Stimulated activated CD4-positive, alpha-beta T cell treated with anti-CD3 and anti-CD28 coated beads, TNF-alpha, amount 100 ng/mL, for 4 hours (primary cell): ENCODE measurements at places on chromosomes 3 and 15.

DNA sequence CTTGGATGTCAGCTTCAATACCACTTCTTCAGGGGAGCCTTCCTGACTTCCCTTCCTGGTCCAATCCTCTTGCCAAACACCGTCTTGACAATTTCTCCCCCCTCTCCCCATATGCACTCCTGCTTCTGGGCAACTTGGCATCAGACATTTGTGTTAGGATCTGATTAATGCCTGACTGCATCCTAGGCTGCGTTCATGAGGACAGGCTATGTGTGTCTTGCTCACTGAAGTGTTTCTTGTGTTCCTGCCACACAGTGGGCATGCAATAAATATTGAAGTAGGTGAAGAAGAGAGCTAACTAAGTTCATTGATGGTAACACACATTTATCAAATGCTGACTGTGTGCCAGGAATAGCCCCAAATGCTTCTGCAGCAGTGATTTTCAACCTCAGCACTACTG lies 36.4 kb upstream of the WNT5A start:
- no peak for DNase-seq

DNA sequence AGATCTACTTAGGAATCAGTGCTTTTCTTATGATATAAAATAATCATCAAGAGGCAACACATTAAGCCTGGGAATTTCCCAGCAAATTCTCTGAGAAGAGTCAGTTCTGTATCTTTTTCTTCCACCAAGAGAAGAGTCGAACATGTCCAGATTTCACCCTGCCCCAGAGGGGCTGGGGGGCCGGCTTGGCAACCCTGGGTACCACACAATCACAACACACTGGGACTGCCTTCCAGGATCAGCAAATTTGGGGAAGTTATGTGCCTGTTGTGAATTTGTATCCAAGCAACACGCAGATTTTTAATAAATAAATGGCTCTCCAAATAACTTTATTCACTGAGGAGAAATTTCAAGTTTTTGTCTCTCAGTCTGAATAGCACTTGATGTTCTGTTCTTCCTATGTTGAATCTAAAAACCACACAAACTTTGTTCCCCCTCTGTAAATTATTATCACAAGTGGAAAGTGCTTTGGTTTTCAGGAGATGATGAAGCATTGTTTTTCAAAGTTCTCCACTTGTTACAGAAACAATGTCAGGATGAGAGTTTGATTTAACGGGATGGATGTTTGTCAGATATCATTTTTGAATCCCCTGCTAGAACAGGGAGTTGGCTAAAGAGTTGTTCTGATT lies 357.2 kb downstream of the ZNF385D start:
- no peak for DNase-seq

DNA sequence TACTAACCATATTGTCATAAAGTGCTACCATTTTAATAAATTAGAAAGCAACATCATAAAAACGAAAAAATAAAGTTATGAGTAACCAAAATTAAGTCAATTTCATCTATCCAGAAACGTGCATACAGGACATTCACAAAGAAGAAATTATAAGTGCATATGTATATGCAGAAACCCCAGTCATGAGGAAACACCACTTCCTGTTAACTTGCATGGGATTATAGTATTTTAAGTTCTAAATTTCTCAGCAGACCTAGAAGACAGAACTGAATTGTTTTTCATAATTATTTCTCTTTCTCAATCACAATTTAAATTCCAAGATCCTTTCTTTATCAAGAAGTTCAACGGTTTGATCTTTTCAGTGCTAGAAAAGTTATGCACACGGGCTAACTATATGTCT lies 1.4 kb upstream of the KBTBD8 start:
- no peak for DNase-seq

DNA sequence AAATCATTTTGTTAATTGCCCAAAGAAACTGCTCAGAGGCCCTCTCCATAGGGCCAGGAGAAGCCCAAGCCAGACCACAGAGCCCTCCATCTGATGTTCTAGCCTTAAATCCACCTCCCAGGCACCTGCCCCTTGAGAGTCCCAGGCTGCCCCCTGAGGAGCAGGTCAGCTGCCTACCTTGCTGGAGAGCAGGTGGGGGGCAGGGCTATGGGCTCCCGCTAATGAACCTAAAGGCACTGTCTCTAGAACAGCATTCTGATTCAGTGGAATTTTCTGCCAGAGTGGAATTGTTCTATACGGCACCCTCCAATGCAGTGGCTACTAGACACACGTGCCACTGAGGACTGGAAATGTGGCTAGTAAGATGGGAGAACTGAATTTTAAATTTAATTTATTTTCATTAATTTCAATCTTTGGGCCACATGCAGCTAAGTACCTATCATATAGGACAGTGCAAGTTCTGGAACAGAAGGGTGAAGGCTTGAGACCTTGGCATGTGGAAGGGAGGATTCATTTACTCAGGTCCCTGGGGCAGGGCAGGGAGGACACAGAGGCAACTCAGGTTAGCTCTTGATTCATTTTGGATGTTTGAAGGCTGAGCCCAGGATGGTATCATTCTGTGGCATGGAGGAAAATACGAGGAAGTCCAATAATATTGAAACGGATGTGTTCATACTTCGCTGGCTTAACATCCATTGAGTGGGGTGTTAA lies 11.4 kb downstream of the AMOTL2 start:
- no peak for DNase-seq

GRCh38 chr3:133865136-133865855 lies 30.4 kb downstream of the RAB6B start:
- DNase-seq, result no peak

GRCh38 chr3:187567661-187568121 lies 102.5 kb downstream of the SST start:
- no peak for DNase-seq

DNA sequence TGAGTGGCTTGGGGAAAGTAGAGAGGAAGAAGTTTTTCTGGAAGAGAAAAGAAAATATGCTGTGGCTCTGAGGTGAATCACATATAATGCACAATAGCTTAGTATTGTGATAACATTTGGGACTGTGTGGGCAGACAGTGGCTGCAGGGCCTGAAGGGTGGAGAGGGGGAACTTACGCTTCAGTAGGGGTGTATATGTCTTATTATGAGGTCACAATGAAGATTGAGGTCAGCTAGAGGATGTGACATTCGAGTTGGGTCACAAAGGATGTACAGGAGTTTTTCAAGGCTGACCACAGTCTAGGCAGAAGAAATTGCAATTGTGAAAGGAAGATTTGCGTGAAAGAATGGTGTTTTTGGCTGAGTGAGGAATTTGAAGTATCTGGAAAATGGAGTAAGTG lies 414.8 kb downstream of the LPP start:
- DNase-seq, result no peak

DNA sequence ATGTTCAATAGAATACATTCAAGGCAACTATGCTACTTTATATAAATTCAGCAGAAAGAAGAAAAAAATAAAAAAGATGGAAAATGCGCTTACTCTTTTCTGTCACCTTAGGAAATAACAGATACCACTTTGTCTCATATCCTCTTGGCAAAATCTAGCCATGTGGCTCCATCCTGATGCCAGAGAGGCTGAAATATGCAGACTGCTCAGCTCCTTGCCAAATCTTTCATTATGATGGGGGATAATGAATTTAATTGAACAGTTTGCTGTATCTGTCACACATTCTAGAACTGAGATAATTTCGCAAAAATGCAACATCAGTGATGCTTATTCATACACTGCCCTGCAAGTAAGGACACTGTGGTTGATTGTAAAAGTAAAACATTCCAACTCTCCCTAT lies 1081.5 kb downstream of the PLOD2 start:
- DNase-seq, result no peak

DNA sequence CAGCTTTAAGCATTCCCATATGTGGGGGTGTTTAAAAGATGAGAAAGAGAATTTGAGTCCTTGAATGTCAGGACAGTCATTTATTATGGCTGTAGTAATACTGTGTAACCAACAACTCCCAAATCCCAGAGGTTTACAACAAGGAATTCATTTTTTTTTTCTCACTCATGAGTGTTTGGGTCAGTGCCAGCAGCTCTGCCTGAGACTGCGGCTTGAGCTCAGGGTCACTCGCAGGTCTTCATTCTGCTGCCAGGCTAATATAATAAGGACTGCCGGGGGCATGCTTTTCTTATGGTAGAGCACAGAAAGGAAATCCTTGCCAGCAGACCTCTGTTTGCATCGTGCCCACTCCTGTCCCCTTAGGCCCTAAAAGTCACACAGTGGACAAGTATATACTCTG lies 277.9 kb upstream of the LMCD1 start:
- no peak for DNase-seq

- no peak for DNase-seq
Measured at GRCh38 chr3:33441225-33441976, 1.2 kb upstream of the UBP1 start.

DNA sequence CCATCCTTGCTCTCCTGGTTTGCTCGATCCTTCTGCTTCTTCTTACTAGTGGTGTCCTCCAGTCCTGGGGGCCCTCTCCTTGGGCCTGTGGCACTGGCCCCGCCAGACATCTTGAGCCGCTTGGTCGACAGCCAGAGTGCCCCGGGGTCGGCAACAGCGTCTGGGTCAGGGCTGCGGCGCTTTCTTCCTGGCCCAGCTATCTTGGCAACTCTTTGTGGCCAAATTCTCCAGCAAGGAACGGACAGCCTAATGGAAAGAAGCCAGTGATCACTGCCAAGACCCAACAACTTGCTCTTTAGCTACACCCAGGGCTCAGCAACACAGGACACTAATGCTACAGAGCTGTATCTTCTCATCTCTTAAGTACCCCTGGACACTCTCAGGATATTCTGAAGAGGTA lies 1.6 kb downstream of the USP19 start:
- DNase-seq, result no peak

DNA sequence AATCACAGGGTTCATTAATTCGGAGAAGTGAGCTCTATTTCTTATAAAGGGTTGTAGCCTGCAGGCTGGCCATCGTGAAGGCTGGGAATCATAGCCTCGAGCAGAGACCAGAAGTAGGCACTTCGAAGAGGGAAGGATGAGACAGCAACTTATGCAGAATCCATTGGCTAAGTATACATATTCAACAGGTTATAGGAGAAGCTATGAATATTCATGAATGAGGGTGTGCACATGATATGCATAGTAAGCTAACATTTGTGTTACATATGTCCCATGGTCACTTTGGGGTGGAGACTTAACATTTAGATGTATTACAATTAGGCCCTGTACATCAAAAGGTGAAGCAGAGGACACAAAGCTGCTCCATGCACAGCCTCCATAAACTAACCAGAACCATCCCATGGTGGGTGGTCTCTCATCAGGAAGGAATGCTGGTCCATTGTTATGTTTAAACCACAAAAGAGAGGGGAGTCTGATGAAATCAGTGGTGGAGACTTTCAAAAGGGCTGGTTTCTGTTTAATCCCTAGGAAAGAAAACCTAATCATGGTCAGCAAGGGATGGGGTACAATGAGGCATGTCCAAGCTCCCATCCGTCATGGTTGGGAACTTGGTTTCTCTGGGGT lies 80.8 kb upstream of the FHIT start:
- no peak for DNase-seq

DNA sequence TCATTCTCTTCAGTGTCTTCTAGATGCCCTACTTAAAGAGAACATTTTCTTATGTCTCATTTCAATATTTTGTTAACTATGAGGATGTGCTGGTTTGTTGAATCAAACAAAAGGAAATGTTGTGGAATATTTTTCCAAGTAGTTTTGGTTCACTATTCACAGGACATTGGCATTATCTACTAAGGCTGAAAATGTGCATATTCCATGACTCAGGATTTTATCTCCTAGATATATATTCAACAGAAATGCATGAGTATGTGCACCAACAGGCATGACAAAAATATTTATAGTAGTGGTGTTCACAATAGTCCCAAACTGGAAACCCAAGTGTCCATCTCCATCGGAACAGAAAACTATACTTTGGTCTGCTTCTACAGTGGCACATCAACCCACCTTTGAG lies 16.7 kb upstream of the NR1I2 start:
- no peak for DNase-seq

GRCh38 chr15:42858999-42859789 lies 61.4 kb downstream of the TTBK2 start:
- DNase-seq, result no peak

DNA sequence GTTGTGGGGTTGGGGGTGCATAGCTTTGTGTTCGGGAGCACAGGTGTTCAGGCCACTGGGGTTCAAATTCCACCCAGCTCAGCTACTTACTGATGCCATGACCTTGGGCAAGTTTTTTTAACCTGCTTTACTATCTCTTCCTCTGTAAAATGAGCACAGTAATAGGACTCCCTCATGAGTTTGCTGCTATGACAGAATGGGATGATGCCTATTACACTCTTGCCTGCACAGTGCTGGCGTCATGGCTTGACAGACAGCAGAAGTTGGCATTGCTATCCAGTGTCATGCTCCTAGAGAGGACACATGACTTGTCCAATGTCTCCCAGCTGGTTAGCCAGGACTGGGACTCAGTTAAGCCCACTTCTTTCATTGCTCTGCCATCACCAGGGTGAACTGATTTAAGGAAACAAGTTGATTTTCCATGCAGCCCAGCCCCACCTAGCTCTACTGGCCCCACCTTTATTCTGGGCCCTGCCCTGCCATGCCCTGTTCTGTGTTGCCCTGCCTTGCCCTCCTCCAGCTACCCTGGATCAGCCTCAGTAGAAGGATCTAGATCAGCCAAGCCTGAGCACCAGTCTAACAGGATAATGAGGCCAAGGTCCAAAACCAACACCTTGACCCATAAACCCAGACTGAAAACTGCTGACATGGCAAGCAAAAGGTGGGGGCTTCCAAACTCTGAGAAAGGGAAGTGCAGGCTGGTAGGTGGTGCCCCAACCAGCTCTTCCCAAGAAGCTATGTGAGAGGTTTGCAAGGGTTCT lies 155.8 kb upstream of the ATP11B start:
- no peak for DNase-seq

- no peak for DNase-seq
Measured at GRCh38 chr3:113221721-113222257, 10.4 kb downstream of the BOC start.

DNA sequence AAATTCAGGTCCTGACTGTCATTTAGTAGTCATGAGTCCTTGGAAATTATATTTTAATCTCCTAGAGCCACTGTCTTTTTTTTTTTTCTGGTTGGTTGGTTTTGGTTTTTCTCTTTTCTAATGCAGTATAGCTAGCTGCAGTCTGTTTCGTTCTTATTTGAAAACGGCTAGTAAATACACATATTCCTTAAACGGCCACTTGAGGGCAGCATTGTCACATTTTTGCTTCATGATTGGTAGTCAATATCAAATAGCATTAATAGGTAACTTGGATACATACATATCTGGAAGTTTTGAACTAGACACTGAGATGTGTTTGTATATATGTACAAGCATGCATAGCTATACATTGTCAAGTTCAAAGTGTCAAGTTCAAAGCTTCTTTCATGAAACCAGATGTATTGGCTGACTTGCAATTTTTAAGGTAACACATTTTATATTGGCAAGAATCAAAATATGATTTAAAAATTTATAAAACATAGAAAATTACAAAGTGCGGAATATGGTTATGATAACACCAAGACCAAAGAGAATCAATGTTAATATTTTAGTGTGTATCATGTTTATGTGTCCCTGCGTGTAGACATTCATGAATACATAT lies 22.5 kb downstream of the GABRA5 start:
- DNase-seq, result peak; percentile 15

GRCh38 chr3:33380653-33381052 lies 59.6 kb downstream of the UBP1 start:
- DNase-seq, result no peak

GRCh38 chr3:49747792-49748480 lies 24.2 kb upstream of the GMPPB start:
- DNase-seq, result no peak

GRCh38 chr15:40307421-40308211 lies at the start of gene PLCB2:
Gene PLCB2, minus strand, starts transcription at chr15:40307935. Its CDS starts 263 bp downstream, at chr15:40307672.
- peak; percentile 51 for DNase-seq
